Uterus (tissue), 4 donors: ENCODE measurements at places on chromosomes 3 and 15. TPM values are rescaled to one million over a fixed set of nuclear protein-coding genes. Genes with fewer than 3 reads are reported as not detected.

DNA sequence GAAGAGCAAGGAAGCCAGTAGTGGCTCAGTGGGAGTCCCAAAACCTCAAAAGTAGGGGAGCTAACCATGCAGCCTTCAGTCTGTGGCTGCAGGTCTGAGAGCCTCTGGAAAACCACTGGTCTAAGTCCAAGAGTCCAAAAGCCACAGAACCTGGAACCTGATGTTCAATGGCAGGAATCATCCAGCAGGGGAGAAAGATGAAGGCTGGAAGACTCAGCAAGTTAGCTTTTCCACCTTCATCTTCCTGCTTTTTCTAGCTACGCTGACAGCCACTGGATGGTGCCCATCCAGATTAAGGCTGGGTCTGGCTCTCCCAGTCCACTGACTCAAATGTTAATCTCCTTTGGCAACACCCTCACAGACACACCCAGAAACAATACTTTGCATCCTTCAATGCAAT, 626.3 kb downstream of the NAALADL2 start:
- no peak for DNase-seq

DNA sequence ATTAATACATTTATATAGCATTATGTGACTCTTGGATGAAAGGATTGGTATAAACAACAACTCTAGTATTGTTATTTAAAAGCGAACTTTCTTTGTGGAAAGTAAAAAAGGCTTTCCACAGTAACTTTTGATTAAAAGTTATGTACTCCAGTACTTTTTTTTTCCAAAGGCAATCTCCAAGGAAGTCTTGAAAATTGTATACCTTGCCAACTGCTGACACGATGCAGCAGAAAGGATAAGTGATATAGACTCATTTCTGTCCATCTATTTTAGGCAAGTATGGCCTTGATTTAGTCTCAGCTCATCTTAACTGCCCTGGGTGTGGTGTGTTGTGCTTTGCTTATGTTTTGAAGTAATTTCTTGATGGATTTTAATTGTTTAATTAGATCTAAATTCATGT, 79.7 kb downstream of the OTOL1 start:
- no peak for DNase-seq

DNA sequence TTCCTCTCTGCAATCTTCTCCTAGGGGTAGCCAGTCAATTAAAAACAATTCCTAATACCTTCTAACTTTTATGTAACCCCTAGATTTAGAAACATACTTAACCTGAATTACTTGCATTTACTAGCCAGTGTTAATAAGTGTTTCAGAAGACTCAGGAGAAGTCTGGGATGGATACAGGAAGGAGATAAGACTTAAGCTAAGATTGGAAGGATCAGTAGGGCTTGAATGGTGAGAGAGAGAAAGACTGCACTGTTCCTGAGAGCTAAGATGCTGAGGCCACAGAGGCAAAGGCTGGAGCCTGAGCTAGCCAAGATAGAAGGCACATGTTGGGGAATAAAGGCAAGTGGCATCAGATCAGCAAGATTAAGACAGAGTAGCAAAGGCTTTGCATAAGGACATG, 30.1 kb upstream of the CADPS start:
- no peak for DNase-seq

LRRC31 gene
- total RNA-seq: 0.35 TPM

TRPM1 gene
- not detected for total RNA-seq
